Spinal cord (tissue), 10 donors: ENCODE measurements at places on chromosomes 6 and 20. TPM values are rescaled to one million over a fixed set of nuclear protein-coding genes. Genes with fewer than 3 reads are reported as not detected.

DNA sequence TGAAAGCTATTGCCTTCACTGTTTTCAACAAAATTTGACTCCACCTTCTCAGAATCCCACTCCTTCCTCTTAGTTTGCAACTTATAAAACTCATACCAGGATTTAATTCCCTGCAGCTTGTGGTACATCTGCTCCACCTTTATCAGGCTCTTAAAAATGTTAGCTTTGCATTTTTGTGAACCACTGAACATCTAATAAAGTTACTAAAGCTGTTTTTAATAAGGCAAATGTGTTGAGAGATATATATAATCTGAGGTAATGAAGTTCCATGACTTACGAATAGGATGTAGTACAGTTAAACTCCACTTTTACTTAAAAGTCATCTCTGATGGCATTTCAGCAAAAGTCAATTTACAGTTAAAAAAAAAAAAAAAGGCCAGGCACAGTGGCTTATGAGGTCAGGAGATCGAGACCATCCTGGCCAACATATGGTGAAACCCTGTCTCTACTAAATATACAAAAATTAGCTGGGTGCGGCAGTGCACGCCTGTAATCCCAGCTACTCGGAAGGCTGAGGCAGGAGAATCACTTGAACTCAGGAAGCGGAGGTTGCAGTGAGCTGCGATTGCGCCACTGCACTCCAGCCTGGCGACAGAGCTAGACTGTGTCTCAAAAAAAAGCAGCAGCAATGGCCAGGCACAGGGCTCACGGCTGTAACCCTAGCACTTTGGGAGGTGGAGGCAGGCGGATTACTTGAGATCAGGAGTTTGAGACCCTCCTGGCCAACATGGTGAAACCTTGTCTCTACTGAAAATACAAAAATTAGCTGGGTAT lies 106.2 kb downstream of the KIF13A start:
- DNase-seq, result no peak

DNA sequence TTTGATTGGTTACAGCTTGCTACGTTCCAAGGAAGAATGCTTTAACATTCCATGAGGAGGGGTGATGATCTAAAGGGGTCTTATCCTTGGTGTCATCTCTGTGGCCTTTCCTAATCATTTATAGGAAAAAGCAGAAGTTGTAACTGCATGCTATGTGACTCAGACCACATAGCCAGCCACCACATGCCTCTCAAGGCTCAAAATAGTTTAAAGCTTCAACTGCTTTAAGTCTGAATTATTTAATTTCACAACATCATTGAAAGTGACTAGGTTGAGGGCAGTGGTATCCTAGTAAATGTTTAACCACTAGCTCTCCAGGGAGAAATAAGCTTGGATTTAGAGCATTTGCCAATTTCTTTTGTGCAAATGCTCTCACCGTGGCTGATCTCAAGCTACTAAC lies 29.7 kb downstream of the MC3R start:
- DNase-seq, result no peak

GRCh38 chr20:53061192-53062108 lies 89.3 kb downstream of the TSHZ2 start:
- DNase-seq, result no peak

GRCh38 chr20:4674672-4675071 lies 47.0 kb upstream of the PRND start:
- DNase-seq, result no peak

- DNase-seq, result no peak
These were observed 29.2 kb downstream of the MBOAT1 start for GRCh38 chr6:20182926-20183521.

GRCh38 chr20:23097636-23098580 lies 11.8 kb upstream of the CD93 start:
- no peak for DNase-seq

GRCh38 chr6:33613795-33614168 lies 7.3 kb upstream of the ITPR3 start:
- no peak for DNase-seq

RREB1 gene
- total RNA-seq, result 12.3 TPM

UNC5CL gene
- total RNA-seq, result 0.72 TPM
